ENCODE measurements at places on chromosomes 4 and X.

DNA sequence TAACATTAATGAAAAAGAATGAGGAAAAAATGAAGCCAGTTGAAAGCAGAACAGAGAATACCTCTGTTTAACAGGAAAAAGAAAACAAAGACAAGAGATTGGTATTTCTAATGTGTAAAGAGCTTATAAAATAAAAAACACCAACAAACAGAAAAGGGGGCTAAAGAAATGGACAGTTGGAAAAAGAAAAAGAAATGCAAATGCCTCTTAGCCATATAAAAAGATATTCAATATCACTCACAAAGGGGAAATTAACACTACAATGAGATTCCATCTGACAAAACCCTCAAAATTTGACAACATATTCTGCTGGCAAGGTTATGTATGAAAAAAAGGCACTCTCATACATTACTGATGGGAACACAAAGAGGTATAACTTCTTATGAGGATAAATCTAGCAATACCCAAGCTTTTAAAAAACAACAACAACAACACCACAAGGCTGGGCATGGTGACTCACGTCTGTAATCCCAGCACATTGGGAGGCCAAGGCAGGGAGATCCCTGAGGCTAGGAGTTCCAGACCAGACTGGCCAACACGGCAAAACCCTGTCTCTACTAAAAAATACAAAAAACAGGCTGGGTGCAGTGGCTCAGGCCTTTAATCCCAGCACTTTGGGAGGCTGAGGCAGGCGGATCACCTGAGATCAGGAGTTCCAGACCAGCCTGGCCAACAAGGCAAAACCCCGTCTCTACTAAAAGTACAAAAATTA lies 75.8 kb downstream of the FRYL start:
- DNase-seq, result no peak

DNA sequence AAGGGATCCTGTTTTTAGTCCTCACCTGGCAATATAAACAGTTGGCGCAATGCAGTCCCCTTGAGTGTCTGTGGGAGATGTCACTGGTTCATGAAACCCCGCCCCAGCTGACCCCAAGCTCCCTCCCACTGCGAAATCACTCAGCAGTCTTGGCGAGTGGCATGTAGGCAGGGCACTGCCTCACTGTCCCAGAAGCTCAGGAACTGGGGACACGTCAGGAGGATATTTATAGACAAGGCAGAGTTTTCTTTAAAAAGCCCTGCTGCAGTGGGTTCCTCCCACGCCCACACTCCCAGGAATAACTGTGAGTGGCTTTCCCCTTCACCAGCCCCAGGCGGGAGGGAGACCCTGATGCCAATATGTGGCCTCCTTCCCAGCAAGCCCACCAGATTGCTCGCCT lies 44.3 kb upstream of the PPP2R2C start:
- DNase-seq, result no peak

GRCh38 chr4:112153211-112153791 lies 8.0 kb downstream of the FAM241A start:
- no peak for DNase-seq

- DNase-seq, result no peak
Observed at GRCh38 chr4:107265859-107266258, 229.7 kb upstream of the DKK2 start.

DNA sequence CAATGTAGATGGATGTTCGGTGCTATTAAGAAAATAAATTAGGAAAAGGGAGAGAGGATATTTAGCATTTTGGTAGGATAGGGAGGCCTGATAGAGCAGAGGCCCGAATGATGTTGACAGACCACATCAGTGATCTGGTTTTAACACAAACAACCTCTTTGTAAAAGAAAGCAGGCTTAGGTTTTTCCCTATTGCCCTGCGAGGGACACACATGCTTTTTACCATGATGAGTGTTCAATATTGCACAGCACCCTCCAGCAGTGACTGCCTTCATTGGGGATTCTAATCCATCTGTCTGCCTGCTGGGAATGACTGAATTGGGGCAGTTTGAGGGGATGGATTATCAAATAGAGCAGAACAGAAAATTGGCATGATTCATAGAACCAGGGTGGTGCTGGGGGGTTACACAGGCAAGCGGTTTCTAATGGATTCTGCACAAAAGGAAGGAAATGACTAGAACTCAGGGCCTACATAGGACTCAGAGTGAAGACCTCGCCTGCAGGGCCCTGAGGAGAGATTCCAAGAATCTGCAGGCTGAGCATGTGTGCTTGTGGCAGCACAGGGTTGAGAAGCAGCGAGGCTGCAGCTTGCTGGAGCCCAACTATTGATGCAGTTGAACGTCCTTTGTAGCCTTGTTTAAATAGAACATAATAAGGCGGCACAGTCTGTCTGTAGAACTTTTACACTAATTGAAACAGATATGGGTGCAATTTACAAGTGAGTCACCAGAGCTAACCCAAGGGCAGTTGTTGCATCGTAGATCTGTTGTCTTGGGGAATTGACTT lies 58.0 kb downstream of the RHOH start:
- DNase-seq, result no peak
